ENCODE measurements at places on chromosomes 3 and 15.

DNA sequence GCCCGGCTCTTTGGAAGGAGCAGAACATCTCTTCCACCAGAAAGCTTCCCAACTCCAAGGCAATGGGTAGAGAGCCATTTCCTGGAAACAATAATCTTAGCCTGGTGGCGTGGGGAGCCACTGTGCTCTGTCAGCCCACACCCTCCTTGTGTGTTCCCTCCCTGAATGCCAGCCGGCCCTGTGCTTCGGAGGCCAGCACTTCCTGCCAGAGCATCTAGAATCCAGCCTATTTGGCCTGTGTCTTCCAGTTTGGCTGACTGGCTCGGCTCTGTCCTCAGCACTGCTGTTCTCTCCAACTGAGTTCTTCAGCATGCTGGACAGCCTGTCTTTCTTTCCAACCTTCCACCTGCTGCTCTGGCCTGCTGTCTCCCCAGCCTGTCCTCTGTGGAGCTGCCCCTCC is 349.3 kb downstream of the MFSD1 start:
- DNase-seq = no peak

DNA sequence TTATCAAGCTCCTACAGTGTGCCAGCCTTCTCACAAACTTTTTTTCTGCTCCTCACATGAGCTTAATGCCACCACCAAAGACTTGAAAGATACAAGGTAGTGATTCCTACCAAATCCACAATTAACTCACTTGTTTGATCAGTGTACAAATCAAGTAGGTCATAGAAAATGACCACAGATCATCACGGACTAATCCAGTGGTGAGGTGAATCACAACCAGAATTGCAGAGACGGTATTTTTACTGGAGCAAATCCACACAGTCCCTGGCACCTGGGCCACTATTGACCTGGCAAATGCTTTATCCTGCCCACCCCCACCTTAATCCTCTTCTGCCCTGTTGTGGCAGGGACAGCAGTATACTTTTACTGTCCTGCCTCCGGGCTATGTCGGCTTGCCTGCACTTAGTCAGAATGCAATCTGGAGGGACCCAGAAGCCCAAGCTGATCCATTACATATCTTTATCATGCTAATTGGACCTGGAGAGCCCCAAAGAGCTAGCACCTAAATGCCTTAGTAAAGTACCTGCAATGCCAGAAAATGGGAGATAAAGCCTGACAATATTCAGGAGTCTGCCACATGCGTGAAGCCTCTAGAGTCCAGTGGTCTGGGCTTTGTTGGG is 83.9 kb upstream of the CDV3 start:
- no peak for DNase-seq

DNA sequence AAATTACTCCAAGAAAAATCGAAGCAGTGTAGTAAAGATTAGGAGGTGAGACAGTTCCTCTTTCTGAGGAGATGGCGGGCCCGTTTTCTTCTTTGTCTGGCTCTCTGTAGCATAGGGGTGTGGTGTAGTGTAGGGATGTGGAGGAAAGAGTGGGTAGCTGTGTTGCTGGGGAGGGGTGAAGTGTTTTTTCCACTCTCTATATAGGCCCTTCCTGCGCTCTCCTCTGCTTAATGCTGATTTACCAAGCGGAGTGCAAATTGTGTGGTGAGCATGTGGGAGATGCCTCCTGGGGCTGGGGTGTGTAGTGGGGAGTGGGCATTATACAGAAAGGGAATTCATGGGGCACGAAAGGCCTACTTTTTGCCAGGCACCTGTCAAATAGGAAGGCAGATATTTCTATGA is 94.9 kb downstream of the ST6GAL1 start:
- DNase-seq = no peak

- DNase-seq = no peak
Observed at GRCh38 chr3:100104442-100104798, 9.9 kb downstream of the FILIP1L start.

- DNase-seq = no peak
Observed at GRCh38 chr3:155512867-155513261, 219.4 kb upstream of the STRIT1 start.
